Activated T-helper 1 cell treated with Interleukin-2 at 50 U/mL for 16 hours (primary cell): ENCODE measurements at places on chromosomes 2 and 18.

GRCh38 chr2:75336451-75336850 lies 137.1 kb upstream of the TACR1 start:
- DNase-seq = no peak

DNA sequence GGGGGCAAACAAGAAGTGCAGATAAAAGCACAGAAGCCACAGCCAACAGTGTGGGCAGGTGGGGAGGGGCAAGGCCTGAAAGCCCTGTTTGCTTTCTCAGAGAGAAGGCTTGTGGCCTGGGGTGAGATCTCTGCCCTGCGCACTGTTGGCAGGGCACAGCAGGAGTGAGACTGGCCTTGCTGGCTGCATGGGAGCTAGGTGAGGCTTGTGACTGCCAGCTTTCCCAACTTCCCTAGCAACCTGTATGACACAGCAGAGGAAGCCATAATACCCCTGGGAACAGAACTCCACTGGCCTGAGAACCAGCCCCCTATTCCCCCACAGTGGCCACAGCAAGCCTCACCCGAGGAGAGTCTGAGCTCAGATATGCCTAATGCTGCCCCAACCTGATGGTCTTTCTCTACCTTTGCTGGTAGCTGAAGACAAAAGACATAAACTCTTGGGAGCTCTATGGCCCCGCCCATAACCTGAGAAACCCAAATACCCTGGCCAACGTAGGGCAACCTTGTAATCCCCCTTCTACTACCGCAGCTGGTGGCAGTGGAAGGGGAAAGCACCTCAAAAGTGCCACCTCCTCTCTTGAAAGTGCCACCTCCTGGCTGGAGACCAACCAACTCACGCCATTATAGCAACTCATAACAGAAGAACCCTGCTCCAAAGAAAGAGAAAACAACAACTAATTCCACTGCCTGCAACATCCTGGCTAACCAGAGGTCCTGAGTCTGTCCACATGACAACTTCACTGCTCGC lies 44.4 kb downstream of the LCT start:
- no peak for DNase-seq

DNA sequence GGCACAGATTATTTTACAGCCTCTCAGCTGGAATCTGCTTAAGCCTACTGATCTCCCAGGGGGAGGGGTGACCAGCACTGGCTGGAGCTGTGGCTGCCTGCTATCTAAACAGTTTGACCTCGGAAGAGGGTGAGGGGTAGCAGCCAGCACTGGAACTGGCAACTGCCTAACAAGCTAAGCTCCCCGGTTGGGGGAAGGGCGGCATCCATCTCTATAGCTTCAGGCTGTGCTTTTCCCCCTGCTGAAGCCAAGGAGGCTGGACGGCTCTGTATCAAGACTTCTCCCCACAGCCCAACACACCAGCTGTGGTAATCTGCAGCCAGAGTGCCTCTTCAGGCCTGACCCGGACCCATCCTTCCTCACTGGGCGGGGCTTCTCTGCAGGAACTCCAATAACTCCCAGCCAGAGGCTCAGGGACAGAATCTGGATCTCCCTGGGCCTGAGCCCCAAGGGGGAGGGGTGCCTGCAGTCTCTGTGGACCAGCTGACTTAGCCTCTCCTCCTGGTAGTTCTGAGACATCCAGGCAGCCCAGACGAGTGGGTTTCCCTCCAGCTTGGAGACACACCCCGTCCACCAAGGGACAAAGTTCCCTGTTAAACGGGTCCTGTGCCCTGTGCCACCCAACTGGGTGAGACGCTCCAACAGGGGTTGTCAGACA lies 560.2 kb downstream of the LRP1B start:
- DNase-seq = no peak

GRCh38 chr2:237715459-237715947 lies 83.1 kb upstream of the RBM44 start:
- DNase-seq = no peak

DNA sequence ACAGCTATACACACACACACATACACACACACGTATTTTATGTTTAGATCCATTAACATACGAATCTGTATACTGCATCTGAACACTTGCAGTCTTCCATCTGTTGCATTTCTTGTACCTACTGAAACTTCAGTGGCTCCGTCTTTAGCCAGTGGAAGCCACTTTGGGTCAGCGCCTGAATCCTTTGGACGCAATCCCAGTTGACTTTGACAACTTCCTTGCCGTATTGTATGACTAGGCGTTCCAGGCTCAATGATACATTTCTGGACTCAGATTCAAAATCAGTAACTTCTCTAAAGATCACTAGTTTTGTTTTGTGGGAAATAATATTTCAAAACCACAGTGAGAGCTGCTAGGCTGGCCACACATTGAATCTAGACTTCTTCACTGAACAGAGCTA lies 101.5 kb upstream of the GPC1 start:
- no peak for DNase-seq

DNA sequence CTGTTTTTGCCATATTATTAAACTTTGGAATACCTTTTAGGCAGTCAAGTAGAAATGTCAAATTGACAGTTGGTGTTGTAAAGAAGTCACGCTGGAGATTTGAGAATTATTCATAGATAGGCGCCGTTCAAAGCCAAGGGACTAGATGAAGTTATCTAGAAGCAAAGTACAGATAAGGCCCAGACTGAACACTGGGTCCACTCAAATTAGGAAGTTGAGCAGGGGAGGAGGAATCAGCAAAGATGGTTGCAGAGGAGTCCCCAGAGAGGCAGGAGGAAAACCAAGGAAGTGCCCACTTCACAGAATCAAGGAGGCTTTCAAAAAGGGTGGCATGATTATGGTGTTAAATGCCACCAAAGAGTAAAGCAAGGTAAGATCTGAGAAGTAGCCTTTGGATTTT lies 9.6 kb upstream of the ALS2 start:
- no peak for DNase-seq

GRCh38 chr18:5890331-5891183 lies 4.8 kb downstream of the TMEM200C start:
- peak; percentile 10 for DNase-seq
